NCI-H187 treated with DMSO at 0.1 percent for 48 hours (cell line): ENCODE measurements at places on chromosomes 6 and 20.

GRCh38 chr20:14777591-14777990, 440.2 kb upstream of the FLRT3 start:
- DNase-seq, result no peak

DNA sequence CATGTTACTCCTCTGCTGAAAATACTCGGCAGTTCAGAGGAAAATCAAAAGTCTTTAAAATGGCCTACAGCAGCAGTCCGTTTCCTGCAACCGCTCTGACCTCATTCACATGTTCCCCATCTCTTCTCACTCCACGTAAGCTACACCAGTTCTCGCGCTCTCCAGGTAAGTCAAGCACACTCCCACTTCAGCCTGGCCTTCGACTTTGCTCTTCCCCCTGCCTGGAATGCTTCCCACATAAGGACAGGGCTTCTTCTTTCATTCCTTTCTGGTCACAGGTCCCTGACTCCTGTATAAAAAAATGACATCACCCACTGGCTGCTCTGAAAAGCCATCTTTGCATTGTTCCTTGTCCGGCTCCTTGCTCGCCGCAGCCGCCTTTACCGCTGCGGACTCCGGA, 42.7 kb downstream of the MGME1 start:
- no peak for DNase-seq

GRCh38 chr20:10634211-10634610, 39.6 kb downstream of the JAG1 start:
- DNase-seq, result no peak

GRCh38 chr20:46362921-46363867, 43.2 kb downstream of the ELMO2 start:
- no peak for DNase-seq

DNA sequence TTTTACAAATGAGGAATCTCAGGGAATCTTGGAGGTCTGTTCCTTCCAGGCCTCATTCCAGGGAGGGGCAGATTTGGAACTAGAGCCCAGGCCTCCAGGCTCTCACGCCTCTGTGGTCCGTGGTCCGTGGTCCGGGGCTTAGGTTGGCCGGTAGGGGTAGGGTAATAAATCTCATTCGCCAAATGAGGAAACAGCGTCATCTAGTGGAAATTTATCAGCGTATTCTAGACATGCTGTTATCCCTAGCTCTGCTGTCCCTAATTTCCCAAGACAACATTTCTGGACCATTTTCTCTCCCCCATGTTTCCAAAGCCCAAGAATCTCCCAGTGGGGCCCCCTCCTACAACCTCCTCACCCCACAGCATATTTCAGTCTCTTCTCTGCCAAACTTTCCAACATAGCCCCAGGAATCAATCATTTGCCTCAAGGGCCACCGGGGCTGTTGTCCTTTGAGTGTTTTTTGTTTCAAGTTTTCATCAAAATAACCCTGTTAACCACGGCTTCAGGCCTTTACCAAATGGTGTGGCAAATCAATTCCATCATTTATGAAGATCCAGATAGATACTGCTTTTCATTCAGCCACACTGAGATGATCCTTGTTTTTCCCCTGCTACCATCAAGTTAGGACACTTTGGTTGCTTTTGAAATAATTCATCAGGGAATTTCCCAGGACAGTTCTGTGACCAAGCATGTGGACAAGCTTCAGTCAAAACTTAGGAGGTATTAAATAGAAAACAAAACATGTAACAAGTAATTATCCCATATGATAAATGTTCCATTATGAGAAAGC, 126.8 kb downstream of the ALDH8A1 start:
- no peak for DNase-seq

GRCh38 chr20:35947907-35948306, 6.4 kb downstream of the SCAND1 start:
- no peak for DNase-seq

GRCh38 chr6:5599127-5599526, 337.8 kb downstream of the FARS2 start:
- DNase-seq, result no peak

DNA sequence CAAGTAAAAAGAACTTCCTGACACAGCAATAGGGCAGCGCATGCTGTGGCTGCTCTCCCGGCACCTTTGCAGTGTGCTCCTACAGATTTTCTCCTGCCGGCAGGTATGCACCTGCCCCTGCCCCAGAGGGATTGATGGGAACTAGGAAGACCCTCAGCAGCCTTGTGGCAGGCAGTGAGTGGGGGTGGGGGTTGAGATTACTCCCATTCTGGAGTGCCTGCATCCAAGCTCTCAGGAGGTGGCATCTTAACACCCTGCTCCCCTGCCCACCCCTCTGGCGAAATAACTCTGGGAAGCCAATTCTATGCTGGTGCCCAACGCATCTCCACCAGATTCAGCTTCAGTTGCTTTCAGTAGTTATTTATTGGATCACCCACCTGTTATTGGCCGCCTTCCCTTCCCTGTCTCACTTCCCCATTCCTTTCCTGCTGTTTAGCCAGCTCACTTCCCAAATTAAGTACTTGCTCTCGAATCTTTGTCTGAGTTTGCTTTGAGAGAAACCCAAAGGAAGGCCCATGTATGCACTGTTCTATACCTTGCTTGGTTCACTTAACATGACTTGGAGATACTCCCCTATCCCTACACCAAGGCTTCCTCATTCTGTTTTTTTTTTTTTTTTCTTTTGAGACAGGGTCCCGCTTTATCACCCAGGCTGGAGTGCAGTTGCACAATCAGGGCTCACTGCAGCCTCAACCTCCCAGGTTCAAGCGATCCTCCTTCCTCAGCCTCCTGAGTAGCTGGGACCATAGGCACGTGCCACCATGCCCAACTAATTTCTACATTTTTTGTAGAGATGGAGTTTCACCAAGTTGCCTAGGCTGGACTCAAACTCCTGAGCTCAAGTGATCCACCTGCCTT, 29.3 kb upstream of the SLC23A2 start:
- DNase-seq, result no peak

GRCh38 chr6:154996841-154997311, 1.8 kb downstream of the TIAM2 start:
- no peak for DNase-seq

DNA sequence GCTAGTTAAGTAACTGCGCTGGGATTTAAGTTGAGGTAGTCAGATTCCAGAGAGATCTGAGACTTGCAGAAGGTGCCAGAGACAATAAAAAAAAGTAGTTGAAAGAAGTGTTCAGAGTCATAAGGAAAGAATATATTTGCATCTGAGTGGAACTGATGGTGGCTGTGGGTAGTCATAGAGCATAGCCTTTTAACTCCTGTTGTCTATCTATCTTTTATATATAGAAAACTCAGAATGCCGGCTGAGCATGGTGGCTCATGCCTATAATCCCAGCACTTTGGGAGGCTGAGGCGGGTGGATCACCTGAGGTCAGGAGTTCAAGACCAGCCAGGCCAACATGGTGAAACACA, 62.0 kb downstream of the CARMIL1 start:
- DNase-seq, result no peak

- no peak for DNase-seq
Observed at GRCh38 chr20:39049684-39050554, 87.8 kb downstream of the DHX35 start.

- DNase-seq, result no peak
Observed at GRCh38 chr6:136783495-136784270, 8.6 kb downstream of the MAP3K5 start.

DNA sequence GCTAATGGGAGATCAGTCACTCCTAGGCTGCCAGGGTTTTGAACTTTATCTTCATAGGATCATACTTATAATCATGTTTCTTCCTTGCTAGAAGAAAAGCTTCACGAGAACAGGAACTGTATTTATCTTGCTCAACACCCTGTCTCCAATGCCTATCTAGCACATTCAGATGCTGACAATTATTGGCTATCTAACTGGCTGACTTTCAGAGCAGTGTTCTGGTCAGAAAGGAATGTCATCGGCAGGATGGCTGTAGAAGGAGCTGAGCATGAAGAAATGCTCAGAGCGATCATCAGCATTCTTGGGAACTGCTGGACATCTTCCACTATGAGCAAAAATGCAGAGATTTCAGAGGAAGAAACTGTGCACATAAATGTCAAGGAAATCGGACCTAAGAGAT, 628.0 kb upstream of the NRSN1 start:
- no peak for DNase-seq

GRCh38 chr20:61832181-61832580, 233.5 kb downstream of the TAF4 start:
- DNase-seq, result no peak

DNA sequence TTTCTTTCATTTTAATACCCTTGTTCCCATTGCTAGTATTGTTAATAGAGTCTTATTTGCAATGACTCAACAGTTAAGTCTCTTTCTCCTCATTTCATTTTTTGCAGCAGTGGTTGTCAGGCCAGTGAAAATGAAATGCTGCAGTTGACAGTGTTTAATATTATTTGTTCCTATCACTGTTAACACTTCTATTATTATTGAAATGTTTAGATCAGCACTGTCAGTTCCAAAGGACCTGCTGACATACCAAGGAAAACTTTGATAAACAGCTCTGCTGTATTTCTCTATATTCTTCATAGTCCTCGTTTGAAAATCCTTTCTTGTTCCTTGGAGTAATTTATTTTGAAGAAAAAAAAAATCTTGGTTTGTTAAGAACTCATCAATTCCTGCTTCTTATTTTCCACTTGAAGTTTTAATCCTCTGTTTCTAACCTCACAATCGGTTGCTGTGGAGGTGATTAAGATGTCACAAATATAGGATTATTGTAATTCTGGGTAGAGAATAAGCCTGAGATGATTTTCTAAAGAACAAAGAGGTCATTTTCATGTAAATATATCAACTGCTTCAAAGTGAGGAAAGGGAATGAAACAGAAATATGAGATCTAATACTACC, 1065.9 kb upstream of the CITED2 start:
- DNase-seq, result no peak
